ENCODE measurements at places on chromosomes 11 and 22. TPM values are rescaled to one million over a fixed set of nuclear protein-coding genes. Genes with fewer than 3 reads are reported as not detected.

The KCNE3 gene
- total RNA-seq: not detected

The P2RX6 gene
- not detected for total RNA-seq

The DRD2 gene
- not detected for total RNA-seq

The CD3D gene
- 381 TPM for total RNA-seq

The CCDC15 gene
- total RNA-seq: 4.1 TPM

The C11orf91 gene
- not detected for total RNA-seq

The OR4A16 gene
- total RNA-seq: not detected

The SPON1 gene
- total RNA-seq: 0.14 TPM

The FJX1 gene
- total RNA-seq: 0.26 TPM

DNA sequence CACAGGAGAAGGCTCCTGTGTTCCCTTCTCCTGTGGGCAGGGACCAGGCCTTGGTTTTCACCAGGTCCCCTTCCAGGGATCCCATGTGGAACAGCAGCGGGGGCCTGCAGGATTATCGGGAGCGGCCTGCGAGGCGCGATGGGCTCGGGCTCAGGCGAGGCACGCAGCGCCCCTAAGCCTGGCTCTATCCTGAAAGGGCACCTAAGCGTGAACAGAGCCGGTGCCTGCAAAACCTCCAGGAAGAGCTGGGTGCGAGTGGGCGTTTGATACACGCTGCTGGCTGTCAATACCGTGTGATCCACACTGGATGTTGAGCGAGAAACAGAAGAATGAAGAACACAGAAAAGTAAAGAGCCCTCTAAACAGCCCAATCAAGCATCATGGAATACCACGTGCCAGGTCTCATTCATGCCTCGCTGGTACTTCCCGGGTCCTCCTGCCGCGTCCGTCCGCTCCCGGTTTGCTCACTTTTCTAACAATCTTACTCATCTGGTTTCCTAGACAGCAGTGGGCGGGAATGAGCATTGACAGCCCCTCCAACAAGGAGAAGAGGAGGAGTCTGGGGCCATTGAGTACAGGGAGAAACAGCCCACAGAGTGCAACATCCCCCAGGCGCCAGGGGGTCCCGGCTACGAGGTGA lies 12.5 kb downstream of the OSBPL5 start:
- DNase-seq: no peak
- H3K27ac ChIP-seq: no peak overlapping the region
- no peaks in the 10 kb centered on the region for H3K4me1 ChIP-seq

DNA sequence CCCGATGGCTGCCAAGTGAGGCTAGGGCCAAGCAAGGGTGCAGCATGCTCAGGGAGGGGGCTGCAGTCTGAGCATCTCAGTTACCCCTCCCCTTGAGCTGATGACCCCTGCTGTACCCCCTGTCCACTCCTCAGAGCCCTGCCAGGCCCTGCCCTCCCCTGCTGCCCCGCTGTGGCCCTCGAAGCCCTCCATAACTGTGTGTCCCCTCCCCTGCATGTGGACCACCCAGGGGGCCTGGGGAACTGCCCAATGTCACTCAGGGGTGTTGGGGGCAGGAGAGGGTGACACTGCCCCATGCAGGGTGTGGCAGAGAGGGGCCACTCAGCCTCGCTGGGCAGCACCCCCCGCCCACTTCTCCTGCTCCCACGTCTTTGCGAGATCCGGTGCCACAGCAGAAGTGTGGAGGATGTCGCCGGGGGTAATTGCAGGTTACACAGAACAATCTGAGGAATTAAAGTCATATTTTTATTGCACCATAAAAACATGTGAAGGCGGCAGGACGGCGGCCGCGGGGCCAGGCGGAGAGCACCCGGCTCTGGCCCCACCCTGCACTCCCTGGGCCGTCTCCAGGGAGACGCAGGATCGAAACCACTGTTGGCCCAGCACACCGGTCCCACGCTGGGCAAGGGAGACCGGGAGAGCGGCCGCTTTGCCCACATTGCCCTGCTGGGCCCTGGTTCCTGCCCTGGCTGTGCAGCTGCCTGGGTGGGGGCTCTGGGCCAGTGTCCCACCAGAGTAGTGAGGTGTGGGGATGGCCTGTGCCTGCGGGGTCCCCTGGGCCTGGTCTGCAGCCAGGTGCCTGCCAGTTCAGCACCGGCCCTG lies 18.7 kb upstream of the GNB1L start:
- no peak overlapping the region for H3K4me3 ChIP-seq
- no peaks in the 10 kb centered on the region for H3K27me3 ChIP-seq
- no peaks in the 10 kb centered on the region for H3K36me3 ChIP-seq
- H3K4me1 ChIP-seq: peaks cover 7% of the 10 kb centered on the region
- H3K27ac ChIP-seq: no peak overlapping the region
- DNase-seq: no peak

GRCh38 chr11:86288776-86289507 lies 13.1 kb upstream of the HIKESHI start:
- DNase-seq: peak; percentile 56
- H3K4me3 ChIP-seq: peak overlapping the region; percentile 51
- H3K27ac ChIP-seq: peak overlapping the region; percentile 81
- H3K36me3 ChIP-seq: peaks cover 36% of the 10 kb centered on the region
- no peaks in the 10 kb centered on the region for H3K27me3 ChIP-seq
- peaks cover 57% of the 10 kb centered on the region for H3K4me1 ChIP-seq

GRCh38 chr11:128251140-128251539 lies 336.2 kb downstream of the ETS1 start:
- H3K4me3 ChIP-seq: no peak overlapping the region
- H3K27me3 ChIP-seq: peaks cover 3% of the 10 kb centered on the region
- H3K36me3 ChIP-seq: no peaks in the 10 kb centered on the region
- H3K4me1 ChIP-seq: no peaks in the 10 kb centered on the region
- H3K27ac ChIP-seq: no peak overlapping the region

DNA sequence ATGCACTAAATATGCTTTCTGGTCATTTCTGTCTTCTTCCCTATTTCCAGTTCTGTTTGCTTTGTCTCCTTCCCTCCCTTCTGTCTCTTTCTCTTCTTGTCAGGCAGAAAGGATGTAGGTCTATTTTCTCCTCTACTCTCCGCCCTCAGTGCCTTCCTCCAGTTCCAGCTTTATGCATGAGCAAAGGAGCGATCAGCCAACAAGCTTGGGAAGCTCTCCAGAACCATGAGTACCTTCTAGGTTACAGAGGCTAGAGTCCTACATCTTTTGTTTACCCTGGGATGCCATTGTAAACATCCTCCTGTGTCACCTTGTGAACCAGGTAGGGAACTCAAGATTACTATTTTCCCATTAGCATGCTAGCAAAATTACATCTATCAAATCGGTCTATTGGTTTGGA lies 7.9 kb upstream of the SPON1 start:
- peaks cover 34% of the 10 kb centered on the region for H3K27me3 ChIP-seq
- no peaks in the 10 kb centered on the region for H3K4me1 ChIP-seq
- no peaks in the 10 kb centered on the region for H3K36me3 ChIP-seq

DNA sequence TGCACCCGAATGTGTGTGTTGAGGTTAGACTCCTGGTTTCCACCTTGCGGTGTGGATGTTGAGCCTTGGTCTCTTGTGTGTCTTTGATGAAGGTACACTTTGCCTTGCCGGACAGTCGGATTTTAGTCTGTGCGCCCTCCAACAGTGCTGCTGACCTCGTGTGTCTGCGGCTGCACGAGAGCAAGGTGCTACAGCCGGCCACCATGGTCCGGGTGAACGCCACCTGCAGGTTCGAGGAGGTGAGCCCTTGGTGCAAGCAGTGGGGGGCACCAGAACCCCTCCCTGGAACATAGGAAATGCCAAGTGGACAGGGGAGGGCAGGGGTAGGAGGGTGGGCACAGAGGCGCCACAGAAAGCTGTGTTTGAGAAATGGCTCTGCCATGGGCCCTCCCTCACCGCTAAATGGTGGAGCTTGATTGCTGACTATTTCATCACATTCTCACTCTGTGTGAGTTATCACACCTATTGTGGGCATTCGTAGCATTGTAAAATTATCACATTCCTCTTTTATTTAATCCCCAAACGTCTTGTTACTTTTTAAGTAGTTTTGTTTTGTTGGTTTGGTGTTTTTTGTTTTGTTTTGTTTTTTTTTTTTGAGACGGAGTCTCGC lies 26.4 kb upstream of the PANX2 start:
- DNase-seq: no peak
- H3K4me1 ChIP-seq: peaks cover 3% of the 10 kb centered on the region
- H3K36me3 ChIP-seq: no peaks in the 10 kb centered on the region
- H3K27ac ChIP-seq: no peak overlapping the region

DNA sequence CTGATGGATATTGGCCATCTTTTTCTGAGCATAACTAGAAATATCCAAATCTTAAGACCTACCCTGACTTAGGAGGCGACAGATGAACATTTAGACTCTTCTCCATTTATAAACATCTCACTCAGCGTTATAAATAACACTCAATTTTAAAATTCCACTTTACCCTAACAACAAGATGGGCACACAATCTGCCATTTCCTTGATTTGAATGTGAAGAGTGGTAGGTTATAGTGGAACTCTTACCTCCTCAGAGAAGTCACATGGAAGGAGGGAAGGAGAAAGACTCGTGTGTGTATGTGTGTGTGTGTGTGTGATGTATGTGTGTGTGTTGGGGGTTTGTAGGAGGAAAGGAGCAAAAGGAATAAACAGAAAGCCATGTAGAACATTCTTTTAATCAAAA lies 15.0 kb downstream of the SIAE start:
- DNase-seq: no peak
- H3K36me3 ChIP-seq: no peaks in the 10 kb centered on the region
- no peak overlapping the region for H3K4me3 ChIP-seq
- no peaks in the 10 kb centered on the region for H3K4me1 ChIP-seq
- no peak overlapping the region for H3K27ac ChIP-seq

DNA sequence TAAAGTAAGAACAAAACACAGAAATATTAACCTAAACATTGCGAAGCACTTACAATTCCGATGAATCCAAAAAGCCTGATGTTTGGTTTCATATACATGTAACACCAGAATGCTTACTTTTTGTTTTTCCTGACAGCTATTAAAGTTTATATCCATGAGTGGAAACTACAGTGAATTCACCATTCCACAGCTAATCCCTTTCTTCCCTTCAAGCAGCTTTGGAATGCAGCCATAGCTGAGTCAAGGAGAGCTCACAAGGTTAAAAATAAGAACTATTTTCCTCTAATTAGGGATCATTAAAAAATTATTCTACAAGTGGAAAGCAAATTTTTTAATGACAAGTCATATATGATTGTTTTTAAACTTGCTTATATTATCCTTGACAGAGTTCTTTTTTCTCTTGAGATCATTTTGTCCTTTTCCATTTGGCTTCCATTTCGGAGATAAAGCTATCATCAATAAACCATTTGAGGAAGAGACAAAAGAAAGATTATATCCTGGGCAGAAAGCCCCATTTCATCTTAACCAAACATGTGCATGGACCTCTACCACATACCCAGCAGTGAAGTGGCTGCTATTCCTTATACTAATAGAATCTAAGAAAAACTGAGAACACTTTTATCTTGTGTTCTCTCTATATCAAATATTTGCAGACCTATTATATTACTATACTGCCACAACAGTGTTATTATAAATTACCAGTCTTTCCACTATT lies 19.7 kb upstream of the FIBIN start:
- H3K4me1 ChIP-seq: no peaks in the 10 kb centered on the region
- H3K27ac ChIP-seq: no peak overlapping the region
- H3K27me3 ChIP-seq: no peaks in the 10 kb centered on the region
- no peak for DNase-seq
- no peaks in the 10 kb centered on the region for H3K36me3 ChIP-seq

DNA sequence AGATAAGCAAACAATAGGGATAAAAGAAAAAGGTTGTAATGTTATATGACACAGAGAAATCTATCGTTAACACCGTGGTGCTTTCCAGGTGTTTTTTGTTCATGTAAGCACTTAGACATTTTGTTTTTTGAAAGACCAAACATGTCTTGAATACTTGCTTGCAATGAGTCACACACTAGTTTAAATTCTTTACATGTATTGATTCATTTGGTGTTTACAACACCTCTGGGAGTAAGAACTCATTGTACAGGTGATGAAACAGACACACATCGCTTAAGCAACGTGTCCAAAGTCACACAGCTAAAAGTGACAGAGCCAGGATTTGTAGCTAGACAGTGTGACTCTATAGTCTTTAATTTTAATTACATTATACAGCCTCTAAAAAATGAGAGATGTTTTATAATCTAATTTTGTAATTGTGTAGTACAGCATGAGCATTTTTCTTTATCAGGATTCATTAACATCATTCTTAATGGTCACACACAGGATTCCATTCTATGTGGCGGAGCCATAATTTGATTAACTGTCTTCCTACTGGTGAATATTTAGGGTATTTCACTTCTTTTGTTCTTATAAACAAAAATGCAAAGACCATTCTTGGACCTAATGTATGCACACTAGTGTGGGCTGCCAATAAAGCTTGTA lies 148.8 kb downstream of the DBX1 start:
- no peak overlapping the region for H3K4me3 ChIP-seq
- no peak overlapping the region for H3K27ac ChIP-seq
- peaks cover 14% of the 10 kb centered on the region for H3K27me3 ChIP-seq
- no peaks in the 10 kb centered on the region for H3K36me3 ChIP-seq

GRCh38 chr11:124541204-124541603 lies 2.2 kb downstream of the OR8B12 start:
- no peak overlapping the region for H3K27ac ChIP-seq
- no peaks in the 10 kb centered on the region for H3K36me3 ChIP-seq
- no peak for DNase-seq

GRCh38 chr11:133907841-133908241 lies 48.9 kb downstream of the IGSF9B start:
- no peak for DNase-seq
- H3K36me3 ChIP-seq: peaks cover 69% of the 10 kb centered on the region
- no peaks in the 10 kb centered on the region for H3K27me3 ChIP-seq
- peaks cover 2% of the 10 kb centered on the region for H3K4me1 ChIP-seq
- no peak overlapping the region for H3K27ac ChIP-seq

- no peak overlapping the region for H3K27ac ChIP-seq
- DNase-seq: no peak
- H3K36me3 ChIP-seq: peaks cover 2% of the 10 kb centered on the region
- no peaks in the 10 kb centered on the region for H3K27me3 ChIP-seq
These were observed 181.5 kb downstream of the FAM76B start for GRCh38 chr11:95608093-95608492.
